Thoracic aorta (tissue), 2 donors: ENCODE measurements at places on chromosomes 7 and 10.

- DNase-seq = no peak
These were observed 198.8 kb upstream of the YAE1 start for GRCh38 chr7:39367451-39367850.

GRCh38 chr10:35225204-35225603 lies 98.6 kb downstream of the CREM start:
- DNase-seq = no peak

DNA sequence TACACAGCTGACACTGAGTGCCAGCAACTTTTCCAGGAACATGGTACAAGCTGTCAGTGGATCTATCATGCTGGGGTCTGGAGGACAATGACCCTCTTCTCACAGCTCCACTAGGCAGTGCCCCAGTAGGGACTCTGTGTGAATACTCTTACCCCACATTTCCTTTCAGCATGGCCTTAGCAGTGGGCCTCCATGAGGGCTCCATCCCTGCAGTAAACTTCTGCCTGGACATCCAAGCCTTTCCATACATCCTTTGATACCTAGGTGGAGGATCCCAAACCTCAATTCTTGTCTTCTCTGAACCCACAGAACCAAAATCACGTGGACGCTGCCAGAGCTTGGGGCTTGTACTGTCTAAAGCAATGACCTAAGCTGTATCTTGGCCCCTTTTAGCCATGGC lies 116.8 kb downstream of the IQUB start:
- DNase-seq = no peak

- DNase-seq = no peak
These were observed 8.2 kb upstream of the FAM3C start for GRCh38 chr7:121404348-121404747.

DNA sequence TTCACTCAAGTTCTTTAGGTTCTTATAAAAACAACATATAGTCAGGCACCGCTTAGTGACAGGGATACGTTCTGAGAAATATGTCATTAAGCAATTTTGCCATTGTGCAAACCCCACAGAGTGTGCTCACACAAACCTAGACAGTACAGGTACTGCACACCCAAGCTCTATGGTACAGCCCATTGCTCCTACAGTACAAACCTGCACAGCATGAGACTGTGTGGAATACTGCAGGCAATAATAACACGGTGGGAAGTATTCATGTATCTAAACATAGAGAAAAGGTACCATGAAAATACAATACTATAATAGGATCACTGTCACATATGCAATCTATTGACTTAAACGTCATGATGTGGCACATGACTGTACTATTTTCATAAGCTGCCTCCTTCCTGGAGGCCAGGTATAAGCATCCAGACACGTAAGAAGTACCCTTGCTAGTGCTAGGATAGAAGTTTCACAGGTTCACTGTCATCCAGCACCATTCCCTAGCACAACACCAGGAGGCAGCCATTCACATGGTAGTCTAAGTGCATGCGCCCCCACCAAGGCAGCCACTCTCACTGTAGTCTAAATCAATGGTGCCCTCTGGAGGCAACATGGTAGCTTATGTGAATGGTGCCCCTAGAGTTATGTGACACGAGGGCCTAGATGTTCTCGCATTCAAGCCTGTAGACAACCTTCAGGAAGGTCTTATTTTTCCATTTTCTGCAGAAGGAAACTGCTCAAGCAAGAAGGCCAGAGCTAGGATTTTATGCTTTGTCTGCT lies 98.5 kb downstream of the ARHGAP22 start:
- DNase-seq = no peak

- DNase-seq = no peak
These were observed 212.9 kb upstream of the SEMA3E start for GRCh38 chr7:83861876-83862275.

DNA sequence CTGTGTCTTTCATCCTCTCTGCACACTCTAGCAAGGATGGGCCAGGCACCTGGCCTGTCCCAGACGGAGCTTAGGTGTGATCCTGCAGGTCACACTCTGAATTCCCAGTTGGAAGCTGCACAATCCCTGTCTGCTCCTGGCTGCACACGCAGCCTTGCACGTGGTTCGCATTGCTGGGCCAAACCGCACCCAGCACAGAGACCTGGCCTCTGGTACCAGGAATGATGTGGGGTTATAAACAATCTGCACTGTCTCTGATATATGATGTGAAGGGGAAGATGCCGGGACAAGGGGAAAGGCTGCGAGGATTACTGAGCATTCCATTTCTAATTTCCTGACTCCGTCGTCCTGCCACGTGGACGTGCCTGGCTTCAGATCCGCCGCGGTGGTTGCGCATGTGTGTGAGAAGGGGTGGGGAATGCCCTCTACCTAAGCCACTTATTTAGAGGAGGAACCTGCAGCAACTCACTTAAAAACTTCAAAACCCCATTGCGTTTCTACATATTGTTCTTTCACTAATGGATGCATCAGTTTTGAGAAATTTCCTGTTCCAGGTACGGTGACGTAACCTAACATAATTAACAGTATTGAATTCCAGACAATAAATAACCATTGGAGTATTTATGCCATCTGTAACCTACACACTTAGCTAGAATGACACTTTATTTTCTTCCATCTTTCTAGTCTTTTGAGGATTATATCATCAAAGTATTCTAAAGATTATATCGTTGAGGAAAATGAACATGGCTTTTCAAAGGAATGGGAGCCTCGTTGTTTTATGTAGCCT lies 559.7 kb upstream of the MGMT start:
- no peak for DNase-seq

DNA sequence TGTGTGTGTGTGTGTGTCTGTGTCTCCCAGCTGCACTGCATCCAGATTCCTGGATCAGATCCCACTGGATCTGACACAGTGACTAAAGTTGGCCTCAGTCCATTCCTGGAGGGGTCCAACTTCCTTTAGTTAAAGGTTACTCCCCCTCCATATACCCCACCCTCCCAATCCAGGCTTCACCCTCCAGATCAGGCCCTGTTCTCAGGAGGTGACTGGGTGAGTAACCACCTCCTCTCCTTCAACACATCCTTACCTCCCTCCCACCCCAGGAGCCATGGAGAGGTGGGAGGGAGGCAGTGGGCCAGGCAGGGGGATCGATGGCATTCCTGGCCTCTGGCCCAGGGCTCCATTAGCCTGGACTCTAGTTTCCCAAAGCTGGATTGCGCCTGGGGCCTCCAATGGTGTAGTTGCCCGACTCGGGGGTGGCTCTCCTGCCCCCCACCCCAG lies 11.3 kb downstream of the KCNIP2 start:
- DNase-seq = no peak

DNA sequence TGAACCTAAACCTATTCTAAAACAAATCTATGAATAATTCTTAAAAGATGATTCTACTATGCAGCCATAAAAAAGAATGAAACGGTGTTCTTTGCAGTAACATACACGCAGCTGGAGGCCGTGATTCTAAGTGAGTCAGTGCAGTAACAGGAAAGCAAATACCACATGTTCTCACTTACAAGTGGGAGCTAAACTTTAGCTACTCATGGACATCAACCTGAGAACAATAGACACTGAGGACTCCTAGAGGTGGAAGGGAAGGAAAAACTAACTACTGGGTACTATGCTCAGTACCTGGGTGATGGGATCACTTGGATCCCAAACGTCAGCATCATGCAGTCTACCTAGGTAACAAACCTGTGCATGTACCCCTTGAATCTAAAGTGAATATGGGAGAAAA lies 575.0 kb upstream of the MGMT start:
- DNase-seq = no peak

GRCh38 chr7:100093498-100093897 lies 4.7 kb downstream of the COPS6 start:
- DNase-seq = no peak

- no peak for DNase-seq
These were observed 18.4 kb downstream of the RCC1L start for GRCh38 chr7:75055155-75055554.

GRCh38 chr10:98312349-98312748 lies 44.4 kb upstream of the LOXL4 start:
- DNase-seq = no peak

- DNase-seq = no peak
These were observed 248.0 kb downstream of the PRPF18 start for GRCh38 chr10:13834581-13835286.

DNA sequence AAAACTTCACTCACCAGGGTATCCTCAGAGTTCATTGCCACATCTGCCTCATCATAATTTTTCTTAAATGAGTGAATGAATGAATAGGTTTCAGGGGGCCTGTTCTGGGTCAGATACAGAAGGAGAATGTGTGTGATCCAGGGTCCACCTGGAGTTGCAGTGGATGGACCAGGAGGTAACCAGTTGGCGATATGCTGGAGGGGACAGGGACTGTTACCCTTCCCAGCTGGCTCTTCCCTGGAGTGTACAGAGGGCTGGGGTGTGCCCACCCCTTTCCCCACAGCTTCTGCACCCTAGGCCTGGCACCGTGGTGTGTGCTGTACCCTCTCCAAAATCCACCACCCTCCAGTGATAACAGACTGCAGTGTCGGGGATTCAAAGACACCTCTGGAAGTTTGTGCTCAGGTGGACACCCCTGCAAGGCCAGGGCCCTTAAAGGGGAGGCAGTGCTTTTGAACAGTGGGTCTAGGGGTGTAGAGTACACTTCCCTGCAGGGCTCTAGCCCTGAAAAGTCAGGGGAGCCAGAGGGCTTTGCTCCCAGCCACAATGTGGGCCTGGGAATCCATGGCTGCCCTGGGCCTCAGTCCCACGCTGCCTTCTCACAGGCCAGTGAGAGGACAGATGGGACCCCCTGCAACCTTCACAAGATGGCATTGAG lies 134.4 kb upstream of the UNC5B start:
- no peak for DNase-seq

DNA sequence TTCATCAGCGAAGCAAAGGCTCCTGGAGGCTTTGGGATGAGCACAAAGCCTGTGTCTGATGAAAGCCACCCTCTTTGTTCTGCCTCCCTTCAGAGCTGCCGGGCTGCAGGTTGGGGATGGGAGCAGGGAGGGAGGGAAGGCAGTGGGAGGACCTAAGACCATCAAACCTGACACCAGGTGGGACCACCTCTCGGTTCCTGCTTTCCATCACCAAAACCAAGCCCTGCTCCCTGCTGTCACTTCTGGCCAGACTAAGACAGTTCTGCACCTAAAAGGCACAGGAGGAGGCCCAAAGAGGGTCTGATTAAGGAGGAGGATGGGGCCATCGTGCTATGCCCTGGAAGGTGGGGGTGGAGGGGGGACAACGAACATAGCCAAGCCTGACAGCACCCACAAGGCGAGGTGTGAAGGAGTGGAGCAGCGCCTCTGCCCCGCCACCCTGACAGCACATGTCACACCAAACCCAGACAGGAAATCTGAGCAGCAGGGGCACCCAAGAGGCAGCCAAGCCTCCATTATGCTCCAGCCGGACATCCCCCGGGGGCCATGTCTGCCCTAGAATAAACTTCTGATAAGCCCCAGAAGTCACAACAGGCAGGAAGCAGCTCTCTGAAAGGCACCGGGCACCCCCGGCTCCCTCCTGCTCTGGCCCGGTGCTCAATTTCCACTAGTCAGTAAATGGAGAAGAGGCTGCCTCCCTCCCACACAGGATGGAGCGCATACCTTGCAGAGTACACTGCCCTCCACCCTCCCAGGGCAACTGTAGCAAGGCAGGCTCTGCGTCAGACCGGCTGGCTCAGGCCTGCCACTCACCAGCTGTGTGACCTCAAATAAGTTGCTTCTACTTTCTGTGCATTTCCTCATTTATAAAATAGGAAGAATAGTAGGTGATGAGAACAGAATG lies 48.9 kb downstream of the DLG5 start:
- DNase-seq = no peak

GRCh38 chr7:39621261-39621660 lies 2.1 kb upstream of the RALA start:
- DNase-seq = no peak

GRCh38 chr7:153604-154003 lies 38.8 kb upstream of the FAM20C start:
- DNase-seq = no peak

DNA sequence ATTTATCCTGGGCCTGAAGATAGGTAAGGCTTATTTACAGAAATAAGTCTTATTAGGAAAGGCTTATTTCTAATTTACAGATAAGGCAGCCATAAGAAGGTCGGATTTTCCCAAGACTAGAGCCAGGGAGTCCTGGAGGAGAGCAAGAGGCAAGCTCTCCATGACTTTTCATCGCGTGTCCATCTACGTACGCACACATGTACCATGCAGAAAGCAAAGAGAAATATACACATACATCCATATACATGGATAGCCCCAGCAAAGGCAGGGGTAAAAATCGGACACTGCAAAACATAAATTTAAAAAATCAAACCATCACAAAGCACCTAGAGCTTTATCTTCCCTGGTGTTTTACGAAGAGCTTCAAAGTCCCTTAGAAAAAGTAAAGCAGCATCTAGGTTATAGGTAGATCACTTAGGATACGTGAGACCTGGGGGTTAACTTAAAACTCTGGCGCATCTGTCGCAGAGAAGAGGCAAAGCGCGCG lies 25.8 kb upstream of the ZRANB1 start:
- no peak for DNase-seq

GRCh38 chr7:21639206-21639868 lies 96.5 kb downstream of the DNAH11 start:
- no peak for DNase-seq

DNA sequence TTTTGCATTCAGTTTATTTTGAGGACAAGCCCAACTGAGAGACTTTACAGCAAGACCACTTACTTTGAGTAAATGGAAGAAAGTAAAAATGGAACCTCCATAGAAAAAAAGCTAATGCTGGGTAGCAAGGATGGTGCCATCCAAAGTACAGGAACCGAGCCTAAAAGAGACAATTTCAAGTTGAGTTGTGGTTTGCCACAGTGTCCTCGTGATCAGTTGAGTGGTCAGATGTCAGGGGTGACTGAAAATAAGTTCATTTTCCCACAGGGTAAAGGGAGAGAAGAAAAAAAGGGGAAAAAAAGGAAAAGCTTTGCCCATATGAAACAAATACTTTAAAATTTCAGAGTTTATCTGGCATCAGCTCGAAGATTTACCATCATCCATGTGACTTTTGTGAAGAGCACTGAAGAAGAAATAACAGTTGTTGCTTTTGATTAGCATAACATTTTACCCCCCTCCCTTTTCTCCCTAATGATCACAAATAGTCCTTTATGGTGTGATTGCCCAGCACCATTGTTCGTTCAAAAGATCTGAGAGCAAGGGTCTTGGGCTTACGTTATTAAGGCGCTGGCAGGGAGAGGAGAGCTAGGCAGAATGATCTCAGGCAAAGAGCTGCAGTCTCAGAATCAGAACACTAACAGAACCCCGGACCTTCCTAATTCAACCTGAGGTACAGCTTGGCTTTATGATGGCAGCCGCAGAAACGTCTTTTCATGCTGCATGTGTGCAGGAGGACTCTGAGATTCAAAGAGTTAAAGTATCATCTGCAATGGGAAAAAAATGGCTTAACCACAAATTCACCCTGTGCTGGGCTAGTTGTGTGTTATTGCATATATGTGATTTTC lies 338.1 kb downstream of the RNLS start:
- DNase-seq = no peak

- DNase-seq = no peak
These were observed 59.8 kb downstream of the HK1 start for GRCh38 chr10:69338133-69338456.
